ENCODE measurements at places on chromosomes 7 and 10.

DNA sequence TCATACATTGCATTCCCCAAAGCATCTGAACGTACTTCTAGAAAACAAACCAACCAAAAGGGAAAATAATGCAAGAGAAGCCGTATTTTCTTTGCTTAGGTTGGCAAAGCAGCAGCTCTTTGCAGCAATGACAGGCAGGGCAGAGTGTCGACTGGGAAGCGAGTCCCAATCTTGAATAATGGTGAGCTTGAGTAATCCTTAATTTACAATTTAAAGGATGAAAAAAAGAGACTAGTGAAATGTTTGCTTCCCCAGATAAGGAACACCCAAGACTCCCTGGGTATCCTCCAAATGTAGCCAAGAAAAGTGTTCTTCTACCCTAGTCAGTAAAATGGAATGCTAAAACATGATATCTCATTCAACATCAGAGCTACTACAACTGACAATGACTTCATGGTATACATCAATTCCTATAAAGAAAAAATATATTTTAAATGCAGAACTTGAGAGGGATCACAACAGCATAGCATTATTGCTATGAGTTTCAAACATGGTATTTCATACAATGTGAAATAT is 32.0 kb downstream of the GPAM start:
- DNase-seq, result no peak

DNA sequence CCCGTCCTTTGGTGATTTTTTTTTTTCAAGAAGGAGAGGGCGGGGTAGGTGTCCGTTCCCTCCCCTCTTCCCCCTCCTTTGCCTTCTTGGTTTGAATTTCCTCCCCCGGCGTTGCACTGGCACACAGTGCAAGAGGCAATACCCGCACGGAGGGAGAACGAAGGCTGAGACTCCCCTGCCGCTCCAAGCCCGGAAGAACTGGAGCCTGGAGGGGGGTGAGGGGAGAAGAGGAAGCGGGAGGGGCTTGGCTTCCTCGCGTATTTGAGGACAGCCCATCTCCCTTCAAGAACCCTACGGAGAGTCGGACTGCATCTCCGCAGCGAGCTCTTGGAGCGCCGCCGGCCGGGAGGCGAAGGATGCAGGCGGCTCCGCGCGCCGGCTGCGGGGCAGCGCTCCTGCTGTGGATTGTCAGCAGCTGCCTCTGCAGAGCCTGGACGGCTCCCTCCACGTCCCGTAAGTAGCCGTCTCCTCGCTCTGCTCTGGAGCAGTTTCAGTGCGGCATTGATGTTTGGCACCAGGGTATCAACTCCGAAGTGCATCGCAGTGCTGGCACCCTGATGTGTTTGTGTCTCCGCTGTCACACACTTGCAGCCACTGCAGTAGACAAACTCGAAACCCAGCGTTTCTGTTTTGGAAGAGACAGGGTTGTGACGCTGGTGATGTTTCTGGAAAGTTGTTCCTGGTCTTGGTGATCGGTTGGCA is at the start of gene CNTNAP2:
TSS of gene CNTNAP2 (plus strand) at position 281 of the 702 bp plus-strand sequence. CDS start at position 357, 76 bp downstream.
- DNase-seq, result no peak

DNA sequence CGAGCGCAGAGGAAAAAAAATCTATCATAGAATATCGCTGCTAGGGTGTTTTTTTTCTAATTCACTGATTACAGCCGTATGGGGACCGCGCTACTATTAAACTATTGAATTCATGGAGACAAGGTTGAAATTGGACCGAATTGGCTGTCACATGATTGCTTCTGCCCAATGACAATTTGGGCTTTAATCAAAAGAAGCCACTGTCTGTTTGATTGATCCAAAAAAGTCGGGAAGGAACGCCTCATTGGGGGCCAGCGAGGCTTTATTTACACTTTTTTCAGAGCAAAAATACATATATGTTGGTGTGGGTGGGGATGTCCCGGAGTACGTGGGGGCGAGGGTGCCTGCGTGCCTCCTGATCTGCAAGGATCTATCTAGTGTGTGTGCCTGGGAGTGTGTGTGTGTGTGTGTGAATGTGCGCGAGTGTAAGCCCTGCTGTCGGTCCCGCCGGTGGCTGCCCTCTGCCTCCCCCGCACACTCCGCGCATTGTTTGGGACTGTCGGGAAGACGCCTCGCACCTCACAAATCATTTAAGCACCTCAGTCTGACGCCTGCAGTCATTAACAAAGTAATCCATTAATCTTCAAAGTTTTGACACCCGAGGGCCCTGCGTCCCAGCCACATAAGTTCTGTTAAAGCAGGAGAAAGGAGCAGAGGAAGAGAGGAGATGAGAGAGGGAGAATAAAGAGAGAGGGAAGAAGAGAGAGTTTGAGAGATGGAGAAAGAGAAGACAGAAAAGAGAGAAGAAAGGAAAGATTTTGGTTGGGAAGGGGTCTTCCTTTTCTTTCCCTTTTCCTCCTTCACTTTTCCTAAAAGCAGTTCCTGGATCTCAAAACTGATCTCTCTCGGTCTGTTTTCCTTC is at the start of gene HOXA2:
TSS of gene HOXA2 (minus strand) at position 103 of the 862 bp plus-strand sequence. CDS start 183 bp downstream, outside the sequence.
- DNase-seq, result no peak

GRCh38 chr10:101818872-101819633 is 809 bp upstream of the OGA start:
- DNase-seq, result no peak

DNA sequence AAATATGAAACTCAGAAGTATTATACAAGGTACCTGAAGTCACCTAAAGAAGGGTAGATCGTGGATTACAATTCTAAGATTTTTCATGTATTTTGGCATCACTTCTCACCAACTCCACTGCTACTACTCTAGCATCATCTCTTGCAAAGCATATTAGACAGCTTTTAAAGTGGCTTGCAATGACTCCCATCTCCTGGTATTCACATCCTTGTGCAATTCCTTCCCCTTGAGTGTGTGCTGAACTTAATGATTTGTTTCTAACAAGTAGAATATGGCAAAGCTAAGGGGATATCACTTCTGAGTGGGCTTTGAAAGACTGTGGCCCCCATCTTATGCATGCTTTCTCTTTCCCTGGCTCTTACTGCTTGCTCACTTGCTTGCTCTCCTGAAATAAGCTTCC is 280.2 kb downstream of the SNX13 start:
- no peak for DNase-seq

DNA sequence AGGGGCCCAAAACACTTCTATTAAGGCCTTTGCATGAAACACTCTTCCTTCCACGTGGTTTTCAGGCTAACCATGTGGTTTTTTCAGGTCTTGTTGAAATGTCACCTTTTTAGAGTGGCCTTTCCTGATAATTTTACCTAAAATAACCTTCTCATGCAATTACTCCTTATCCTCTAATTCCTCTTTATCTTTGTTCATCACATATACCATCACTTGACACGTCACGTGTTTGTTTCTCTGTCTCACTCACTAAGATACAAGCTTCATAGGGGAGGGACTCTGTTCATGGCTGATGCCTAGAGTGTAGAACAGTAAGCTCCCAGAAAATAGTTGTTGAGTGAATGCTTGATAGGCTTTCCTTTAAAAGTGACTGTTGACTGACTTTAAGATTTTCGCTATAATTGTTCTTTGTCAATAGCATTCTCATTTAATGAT is 63.7 kb downstream of the ST7 start:
- no peak for DNase-seq

GRCh38 chr7:106848851-106849442 is 16.1 kb upstream of the PIK3CG start:
- DNase-seq, result no peak

DNA sequence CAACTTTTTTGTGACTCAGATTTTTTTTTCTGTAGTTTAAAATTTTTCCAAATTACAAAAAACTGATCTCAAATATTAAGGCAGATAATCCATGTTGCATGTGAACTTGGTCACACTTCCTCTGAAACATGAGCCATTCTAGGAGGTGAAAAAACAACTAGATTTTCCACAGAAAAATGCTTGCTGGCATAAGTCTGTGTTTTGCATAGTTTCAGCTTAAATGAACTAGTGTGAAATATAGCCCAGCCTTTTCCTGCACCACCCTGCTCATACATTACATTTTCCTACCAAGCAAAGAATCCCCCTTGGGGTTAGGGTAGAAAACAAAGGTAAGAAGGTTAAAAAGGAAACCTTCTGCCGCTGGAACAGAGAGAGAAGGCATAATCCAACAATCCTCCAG is 48.2 kb downstream of the SLC25A13 start:
- DNase-seq, result no peak

DNA sequence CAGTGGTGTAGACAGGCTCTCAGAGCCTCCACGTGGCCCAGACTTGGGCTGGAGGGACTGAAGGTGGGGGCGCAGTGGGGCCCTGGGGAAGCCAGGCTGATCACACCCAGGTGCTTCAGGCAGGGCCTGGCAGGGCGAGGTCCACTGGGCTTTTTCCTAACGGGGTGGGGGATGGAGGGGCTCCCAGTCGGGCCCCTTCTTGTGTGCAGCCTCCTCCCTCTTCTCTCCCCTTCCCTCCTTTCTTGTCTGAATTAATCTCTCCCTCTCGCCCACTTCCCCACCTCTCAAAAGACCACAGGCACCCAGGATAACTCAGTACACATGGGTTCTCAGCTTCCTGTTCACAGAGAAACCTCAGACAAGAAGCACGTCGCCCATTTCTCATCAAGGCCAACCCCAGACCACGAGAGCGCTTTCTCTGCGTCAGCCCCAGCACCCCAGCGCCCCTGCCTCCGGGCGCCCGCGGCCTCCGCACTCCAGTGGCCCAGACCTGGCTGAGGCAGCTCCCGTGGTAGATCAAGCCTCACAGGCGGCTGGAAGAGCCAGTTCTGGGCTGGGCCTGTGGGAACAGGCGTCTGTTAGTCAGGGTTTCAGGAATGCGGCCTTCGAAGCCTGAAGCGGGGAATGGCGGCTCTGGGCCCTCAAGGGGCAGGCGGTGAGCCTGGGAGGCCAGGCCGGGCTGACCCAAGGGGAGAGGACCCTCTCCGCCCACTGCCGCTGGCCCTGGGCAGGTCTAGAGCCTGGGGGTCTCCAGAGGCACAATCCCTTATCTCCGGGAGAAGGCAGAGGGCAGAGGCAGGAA is 50.6 kb downstream of the PWWP2B start:
- peak; percentile 77 for DNase-seq

GRCh38 chr10:29535012-29535777 is 99.6 kb downstream of the SVIL start:
- DNase-seq, result no peak

- DNase-seq, result no peak
These were observed 24.1 kb upstream of the BTBD16 start for GRCh38 chr10:122246830-122247520.

- no peak for DNase-seq
These were observed 111.5 kb downstream of the PRPF18 start for GRCh38 chr10:13698217-13698616.

- peak; percentile 2 for DNase-seq
These were observed 418.1 kb downstream of the ZNF716 start for GRCh38 chr7:57867884-57868701.

DNA sequence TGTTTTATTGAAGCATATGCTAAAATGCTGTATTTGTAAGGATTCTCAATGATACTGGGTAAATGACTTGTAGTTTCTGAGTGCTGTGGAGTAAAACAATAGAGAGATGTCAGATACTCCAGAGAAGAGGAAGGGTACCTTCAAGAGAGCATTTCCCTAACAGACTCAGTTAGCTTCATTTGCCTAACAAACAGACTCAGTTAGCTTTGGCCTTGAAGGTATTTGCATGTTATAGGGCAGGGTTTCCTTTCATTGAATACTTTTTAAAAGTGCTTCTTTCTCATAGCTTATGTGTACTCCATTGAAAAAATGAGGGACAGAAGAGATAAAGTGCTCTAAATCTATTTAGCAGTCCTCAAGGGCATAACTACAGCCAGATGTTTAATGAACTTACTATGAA is 101.8 kb downstream of the CHN2 start:
- no peak for DNase-seq

- DNase-seq, result no peak
These were observed 58.0 kb downstream of the AHCYL2 start for GRCh38 chr7:129282865-129283264.

DNA sequence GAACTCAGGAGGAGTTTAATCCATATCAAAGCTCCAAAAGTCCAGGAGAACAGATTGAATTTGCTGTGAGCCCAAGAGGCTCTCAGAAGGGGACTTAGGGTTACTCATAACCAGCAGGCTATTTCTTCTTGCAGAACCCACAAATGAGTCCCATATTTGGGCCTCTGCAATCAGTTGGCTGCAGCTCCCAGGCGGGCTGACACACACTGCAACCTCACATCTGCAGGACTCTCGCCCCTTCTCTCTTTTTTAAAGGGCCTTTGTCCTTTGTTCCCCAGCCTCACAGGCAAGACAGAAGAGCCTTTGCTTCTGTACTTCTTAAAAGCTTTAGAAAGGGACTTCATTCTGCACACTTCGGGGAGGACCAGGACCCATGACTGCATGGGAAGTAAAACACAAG is 26.7 kb downstream of the CREB3L2 start:
- no peak for DNase-seq

DNA sequence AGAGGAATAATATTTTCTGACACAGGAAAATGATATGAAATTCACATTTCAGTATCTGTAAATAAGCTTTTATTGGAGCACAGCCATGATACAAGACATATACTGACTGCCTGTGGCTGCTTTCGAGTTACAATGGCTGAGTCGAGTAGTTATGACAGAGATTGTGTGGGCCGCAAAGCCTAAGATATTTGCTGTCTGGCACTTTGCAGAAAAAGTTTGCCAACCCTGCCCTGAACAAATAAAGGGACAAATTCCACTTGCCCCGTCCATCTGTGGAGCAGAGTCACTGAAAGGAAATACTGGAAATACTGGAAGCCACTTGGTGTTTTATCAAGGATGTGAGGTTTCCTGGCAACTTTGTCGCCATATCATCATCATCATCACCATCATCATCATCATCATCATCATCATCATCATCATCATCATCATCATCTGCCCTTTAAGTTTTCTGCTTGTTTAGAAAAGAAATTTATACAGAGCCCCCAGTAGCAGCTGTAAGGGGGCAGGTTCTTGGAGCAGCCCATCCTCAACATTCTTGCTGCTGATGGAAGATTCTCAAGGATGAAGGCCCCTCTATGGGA is 85.8 kb downstream of the TCF7L2 start:
- DNase-seq, result no peak

- no peak for DNase-seq
These were observed 58.0 kb downstream of the LSMEM1 start for GRCh38 chr7:112538726-112539255.

DNA sequence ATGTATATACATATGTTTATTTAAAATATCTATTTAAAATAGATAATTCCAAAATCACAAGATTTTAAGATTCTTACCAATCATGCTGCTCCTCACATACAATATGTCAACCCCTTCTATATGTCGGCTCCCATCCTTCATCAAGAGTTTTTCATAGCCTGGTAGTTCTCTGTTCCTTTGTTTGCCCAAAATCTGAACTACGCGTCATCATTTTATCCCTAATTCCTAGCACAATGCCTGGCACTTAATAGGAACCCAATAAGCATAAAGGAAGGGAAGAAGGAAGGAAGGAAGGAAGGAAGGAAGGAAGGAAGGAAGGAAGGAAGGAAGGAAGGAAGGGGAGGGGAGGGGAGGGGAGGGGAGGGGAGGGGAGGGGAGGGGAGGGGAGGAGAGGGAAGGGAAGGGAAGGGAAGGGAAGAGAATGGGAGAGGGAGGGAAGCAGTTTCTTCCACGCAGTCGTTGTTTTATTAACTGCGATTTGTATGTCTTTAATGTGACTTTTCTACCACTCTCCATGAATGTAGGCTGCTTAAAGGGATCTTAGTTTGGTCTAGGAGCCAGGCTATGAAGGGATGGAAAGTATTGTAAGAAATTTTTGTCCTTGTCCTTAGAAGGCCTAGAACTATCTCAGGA is 83.3 kb upstream of the PCGF5 start:
- no peak for DNase-seq

All from CD4-positive, alpha-beta T cell treated with Interleukin-17A for 4 hours (primary cell).